Putamen (tissue), 1 donor: ENCODE measurements at places on chromosomes 7 and 10.

DNA sequence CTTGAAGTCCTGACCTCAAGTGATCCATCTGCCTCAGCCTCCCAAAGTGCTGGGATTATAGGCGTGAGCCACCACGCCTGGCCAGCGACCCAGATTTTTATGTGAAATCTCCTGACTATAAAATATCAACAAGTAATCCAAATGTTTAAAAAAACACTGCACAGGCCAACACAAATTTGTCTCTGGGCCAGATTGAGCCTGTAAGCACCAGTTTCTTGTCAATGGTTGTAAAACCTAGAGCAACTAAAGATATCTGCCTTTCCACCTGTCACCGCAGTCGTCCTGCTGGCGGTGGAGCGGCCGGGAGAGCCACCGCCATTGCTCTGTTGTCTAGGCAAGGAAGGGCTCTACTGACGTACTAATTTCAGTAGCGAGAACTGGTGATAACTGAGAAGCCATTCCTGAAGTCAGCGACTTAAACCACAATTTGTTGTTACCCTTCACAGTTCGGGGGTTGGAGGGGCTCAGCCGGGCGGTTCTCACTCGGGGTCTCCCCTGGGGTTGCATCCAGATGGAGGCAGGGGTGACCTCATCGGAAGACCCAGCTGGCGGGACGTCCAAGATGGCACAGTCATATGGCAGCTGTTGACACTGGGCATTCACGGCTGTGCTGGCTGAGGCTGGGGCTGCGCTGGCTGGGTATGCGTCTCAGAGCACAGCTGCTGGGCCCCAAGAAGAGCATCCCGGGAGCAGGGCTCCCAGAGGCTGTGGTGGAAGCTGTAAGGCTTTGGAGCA, 55.2 kb upstream of the PDGFA start:
- no peak for DNase-seq

DNA sequence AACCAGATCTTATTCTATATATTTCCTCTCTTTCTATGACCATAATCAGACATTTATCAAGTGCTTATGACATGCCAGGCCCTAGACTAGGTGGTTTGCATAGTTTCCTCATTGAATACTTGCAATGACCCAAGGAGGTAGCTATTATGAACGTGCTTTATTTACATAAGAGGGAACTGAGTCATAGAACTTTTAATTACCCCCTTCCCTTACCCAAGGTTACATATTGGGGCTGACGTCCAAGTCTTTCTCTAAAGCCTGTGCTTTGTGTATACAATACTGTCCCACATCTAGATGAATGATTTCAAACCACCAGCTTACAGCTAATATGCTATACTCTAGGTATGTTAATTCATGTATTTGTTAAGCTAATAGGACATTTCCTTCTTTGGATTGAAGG, 91.9 kb upstream of the NPY start:
- DNase-seq, result no peak

- no peak for DNase-seq
Measured at GRCh38 chr7:73870041-73870492, 9.1 kb downstream of the TMEM270 start.

DNA sequence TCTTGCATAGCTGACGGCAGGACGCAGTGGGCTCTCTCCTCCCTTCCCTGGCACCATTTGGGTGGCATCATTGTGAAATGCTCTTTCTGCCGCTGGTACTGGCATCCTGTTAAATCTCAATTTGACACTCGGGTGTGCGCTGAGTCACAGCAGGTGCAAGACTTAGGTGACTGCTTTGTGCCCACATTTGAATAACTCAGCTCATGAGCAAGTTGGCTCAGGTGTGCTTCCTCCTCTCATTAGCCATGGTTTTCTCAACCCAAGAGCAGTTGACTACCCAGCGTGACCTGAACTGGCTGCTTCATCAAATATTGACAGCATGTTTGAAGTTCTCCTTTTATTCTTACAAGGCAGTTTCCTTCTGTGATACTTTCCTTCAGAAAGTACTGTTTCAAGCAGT, 24.6 kb upstream of the NFE2L3 start:
- no peak for DNase-seq

DNA sequence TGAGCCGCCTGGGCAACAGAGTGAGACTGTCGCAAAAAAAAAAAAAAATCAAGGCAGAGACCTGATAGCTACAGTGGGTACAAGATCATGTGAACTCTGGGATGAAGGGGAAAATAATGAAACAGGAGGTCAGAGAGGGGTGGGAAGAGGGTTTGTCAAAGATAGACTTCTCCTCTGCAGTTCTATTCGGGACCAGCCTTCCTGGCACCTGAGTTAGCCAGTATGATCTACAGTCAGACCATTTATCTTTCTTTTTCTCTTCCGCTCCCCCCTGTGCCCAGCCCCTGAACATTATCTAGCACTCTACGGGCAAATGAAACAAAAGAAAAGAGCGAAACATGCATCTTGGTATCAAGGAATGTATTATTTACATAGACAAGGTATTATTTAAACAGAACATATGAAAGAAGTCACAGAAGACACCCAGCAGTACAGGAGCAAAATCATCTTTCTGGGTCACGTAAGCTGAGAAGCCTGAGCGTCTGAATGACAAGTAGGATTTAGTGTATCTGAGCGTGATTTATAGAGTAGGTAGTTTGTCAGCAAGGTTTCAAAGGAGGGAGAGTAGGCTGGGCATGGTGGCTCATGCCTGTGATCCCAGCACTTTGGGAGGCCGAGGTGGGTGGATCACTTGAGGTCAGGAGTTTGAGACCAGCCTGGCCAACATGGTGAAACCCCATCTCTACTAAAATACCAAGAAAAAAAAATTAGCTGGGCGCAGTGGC, 109.0 kb downstream of the PRKCQ start:
- no peak for DNase-seq

- no peak for DNase-seq
Measured at GRCh38 chr10:2334575-2334974, 597.2 kb upstream of the ADARB2 start.

- DNase-seq, result no peak
Measured at GRCh38 chr7:35993676-35994606, 159.1 kb upstream of the EEPD1 start.

- no peak for DNase-seq
Measured at GRCh38 chr10:27344568-27345454, 104.2 kb upstream of the ACBD5 start.

GRCh38 chr10:36388166-36388565, 737.2 kb upstream of the ANKRD30A start:
- no peak for DNase-seq

- DNase-seq, result peak; percentile 97
Measured at GRCh38 chr10:70664702-70665195, 7.6 kb upstream of the ADAMTS14 start.

- DNase-seq, result no peak
Measured at GRCh38 chr10:114045136-114046086, 1.7 kb downstream of the ADRB1 start.

GRCh38 chr10:33710006-33710405, 375.5 kb upstream of the NRP1 start:
- no peak for DNase-seq

DNA sequence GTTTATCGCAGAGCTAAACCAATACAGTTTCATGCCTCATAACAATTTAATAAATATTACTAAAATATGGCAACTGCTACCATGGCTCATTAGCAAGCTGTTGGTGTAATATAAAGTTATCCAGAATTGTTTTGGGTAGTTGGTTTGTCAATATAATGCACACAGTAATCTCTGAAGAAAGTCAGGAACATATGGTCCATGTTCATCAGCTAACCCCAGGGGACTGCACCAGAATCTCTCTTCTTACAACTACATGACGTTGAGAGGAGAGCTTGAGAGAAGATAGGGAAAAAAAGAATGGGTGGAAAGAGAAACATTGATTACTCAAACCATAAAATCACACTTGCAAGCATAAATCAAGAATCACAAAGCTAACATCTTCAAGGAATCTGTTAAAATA, 333.7 kb downstream of the NRG3 start:
- DNase-seq, result no peak

DNA sequence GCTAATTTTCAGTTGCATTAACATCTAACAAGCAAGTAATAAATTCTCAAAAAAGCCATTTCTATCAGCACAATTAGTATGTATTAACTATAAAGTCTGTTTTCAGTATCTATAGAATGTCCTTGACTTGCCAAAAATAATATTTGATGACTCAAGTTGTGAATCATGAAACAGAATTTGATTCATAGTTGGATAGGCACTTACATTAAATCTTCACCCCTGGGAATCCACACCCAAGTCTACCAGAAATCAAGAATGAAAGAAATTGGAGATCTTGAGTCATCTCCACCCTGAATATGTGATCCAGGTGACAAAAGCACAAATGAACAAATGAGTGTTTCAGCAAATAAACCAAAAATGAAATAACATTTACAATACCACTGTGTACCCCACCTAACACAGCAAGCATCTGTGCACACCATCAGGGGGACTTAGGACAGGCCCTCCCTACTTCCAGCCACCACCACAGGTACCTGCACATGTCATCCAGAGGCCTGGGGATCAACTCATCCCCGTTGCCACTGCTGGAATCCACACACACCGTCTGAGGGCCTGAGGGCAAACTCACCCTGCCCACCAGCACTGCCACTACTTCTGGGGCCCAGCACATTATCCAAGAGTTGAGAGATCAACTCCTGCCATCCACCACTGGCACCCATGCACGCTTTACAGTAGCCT, 160.1 kb downstream of the MTERF1 start:
- peak; percentile 1 for DNase-seq

- DNase-seq, result no peak
Measured at GRCh38 chr7:156064971-156065386, 252.7 kb upstream of the SHH start.

DNA sequence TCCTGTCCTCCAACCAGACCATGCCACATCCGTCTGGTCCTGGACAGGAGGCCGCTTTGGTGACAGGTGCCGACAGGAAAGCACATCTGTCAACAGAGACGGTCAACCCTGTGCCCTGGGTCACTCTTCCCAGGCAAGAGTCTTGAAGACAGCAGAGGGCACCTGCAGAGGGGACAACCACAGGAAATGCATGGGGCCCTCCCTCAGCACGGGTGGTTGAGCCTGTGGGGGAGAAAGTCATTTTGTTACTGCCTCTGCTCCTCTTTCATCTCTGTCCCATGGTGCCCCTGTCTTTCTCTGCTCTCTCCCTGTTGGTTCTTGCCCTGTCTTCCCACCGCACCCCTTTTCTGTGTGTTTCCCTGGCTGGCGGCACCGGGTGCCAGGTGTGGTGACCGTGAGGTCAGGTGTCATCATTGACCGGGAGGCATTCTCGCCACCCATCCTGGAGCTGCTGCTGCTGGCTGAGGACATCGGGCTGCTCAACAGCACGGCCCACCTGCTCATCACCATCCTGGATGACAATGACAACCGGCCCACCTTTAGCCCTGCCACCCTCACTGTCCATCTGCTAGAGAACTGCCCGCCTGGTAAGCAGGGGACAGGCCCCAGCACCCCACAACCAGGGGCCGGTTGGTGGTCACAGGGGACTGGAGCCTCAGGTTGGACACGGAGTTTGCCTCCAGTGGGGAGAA, 17.6 kb upstream of the VSIR start:
- no peak for DNase-seq

GRCh38 chr7:123787220-123788007, 38.6 kb upstream of the WASL start:
- DNase-seq, result no peak

GRCh38 chr7:1512781-1513656, 8.8 kb upstream of the INTS1 start:
- DNase-seq, result no peak

DNA sequence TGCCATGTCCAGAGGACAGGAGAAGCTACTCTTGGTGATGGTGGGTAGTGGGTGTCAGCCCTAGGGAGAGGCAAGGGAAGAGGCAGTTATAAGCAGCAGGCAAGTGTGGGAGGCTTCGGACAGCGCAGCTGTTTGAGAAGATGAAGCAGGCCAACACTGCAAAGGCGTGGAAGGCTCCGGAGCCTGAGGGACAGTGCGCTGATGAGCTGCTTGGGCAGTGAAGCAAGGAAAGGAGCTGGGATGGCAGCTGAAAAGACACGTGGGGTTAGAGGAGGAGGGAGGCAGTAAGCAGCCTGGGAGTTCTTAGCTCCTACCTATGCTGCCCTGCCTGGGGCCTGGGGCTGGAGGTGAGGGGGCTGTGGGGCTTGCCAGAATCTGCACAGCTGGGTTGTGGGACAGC, 50.1 kb upstream of the CRTAC1 start:
- DNase-seq, result no peak

DNA sequence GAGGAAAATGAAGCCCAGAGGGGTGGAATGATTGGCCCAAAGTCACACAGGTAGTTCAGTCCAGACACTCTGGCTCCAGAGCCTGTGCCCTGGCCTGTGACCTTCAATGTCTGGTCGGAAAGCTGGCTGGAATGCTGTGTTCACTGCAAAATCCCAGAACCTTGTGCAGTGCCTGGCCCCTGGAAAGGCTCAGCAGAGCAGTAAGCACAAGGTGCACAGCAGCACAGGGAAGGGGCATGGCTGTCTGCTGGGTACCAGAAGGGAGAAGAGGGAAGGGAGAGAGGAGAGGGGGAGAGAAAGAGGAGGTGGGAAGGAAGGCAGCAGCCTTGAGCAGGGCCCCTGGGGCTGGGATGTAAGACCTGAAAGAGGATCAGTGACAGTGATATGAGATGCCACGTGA, 28.4 kb upstream of the C10orf71 start:
- DNase-seq, result no peak

DNA sequence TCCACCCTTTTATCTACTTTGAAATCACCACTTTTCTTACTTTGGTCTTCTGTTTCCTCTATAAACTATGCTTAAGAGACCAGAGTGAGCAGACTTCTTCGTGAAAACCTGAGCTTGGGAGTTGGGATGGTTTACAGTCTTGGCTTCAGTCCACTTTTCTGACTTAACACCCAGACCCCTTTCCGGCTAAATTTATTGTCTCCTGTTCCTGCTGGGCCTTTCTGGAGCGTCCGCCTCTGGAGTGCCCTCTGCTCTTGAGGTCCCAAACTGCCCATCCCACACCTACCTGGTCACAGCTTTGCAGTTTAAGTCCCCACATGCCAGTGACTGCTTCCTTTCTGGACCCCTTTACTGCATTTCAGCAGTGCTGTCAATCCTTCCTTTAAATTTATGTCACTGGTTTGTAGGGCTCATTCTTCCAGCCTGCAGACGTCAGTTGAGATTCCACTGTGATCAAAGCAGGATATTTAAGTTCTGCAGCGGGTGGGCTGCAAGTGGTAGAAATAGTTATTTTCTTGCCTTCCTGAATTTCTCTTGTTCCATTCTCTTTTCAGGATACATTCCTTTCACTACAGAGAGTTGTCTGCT, 80.3 kb downstream of the KAT6B start:
- DNase-seq, result no peak

DNA sequence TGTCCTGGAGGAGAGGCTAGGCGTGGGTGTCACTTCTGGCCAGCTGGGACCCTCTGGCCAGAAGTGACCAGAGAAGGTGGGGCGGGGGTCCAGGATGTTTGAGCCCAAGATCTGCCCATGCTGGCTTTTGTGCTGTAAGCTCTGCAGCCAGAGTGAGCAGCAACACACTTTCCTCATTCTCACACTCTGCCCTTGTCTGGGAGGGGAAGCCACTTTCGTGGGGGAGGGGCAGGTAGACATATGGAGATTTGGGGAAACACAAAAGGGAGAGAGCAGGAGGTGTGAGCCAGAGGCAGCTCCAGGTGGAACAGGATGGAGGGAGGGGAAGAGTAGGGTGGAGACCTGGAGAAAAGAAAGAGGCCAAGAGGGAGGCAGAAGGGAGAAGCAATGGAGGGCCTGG, 31.5 kb upstream of the ADCYAP1R1 start:
- no peak for DNase-seq
